Activated CD8-positive, alpha-beta T cell treated with anti-CD3 and anti-CD28 coated beads, Interleukin-2, amount 10 ng/mL, durations not matched to agents 7 days and 5 days (primary cell): ENCODE measurements at places on chromosomes 1 and 21.
A peak's percentile ranks its signal among the peaks of the same experiment; 100 is the strongest.

DNA sequence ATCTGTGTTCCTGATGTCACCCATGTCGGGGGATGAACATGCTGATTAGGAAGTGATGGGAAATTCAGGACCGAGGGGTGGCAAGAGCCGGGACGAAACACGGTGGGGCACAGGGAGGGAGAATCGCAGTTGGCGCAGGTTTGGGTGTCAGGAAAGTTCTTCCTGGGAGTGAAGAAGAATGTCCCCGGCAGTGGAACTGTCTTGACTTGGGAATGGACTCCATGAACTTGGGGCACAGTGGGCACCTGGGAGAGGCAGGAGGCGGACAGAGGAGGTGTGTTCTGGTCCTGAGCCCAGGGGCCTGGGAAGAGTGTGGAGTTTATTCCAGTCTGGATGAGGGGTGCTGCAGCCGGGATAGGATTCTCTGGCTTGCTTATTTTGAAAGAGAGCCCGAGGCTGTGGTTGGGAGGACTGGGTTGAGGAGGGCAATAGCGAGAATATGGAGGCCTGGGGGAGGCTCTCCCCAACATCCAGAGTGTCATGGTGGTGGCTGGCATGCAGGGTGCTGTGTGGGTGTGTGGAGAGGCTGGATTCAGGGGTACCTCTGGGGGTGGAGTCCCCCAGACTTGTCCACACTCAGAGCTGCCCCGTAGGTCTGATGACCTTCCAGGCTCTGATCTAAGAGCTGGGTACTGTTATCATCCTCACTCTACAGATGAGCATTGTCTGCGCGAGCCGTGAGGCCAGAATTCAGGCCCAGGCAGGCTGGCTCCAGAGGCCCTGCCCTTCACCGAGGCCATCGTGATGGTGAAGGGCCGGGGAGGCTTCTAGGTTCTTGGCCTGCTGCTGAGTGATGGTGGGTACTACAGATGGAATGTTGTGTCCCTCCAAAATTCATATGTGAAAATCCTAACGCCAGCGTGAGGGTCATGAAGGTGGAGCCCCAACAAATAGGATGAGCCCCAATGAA lies 274.5 kb upstream of the C1orf174 start:
- no peak for DNase-seq

DNA sequence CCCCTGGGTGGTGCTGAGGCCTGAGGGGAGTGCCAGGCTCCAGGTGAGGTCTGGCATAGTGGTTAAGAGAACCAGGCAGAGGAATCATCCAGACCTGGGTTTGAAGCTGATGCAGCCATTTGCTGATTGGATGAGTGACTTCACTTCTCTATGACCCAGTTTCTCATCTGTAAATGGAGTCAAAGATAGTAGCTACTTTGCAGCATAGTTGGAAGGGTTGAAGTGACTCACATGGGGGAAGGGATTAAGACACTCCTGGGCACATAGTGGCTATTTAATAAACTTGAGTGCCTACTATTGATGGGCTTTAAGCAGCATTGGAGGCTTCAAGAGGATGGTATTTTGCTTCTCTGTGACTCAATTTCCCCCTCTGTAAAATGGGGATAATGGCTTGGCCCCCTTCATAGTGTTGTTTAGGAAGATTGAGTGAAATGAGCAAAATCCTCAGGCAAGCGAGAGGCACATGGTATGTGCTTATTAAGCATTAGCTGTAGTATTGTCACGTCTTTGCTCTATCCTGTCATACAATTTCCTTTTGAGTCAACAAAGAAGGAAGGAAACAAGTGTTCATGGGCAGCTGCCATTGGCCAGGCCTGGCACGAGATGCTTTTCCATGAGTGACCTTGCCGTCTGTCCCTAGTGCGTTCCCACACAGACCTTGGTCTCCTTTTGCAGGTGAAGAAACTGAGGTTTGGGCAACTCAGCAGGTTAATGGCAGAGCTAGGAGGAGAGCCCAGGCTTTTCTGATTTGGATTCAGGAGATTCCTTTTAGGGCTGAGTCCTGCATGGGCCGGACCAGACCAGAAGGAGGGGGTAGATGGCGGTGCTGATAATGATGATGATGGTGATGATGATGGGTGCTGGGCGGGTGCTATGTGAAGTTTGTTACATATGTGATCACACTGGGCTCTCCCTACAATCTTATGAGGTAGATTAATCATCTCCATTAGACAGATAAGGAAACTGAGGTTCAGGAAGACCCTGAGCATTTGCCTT lies 131.1 kb upstream of the WNT4 start:
- no peak for DNase-seq

GRCh38 chr1:208527156-208527555 lies 283.0 kb upstream of the PLXNA2 start:
- DNase-seq: no peak

DNA sequence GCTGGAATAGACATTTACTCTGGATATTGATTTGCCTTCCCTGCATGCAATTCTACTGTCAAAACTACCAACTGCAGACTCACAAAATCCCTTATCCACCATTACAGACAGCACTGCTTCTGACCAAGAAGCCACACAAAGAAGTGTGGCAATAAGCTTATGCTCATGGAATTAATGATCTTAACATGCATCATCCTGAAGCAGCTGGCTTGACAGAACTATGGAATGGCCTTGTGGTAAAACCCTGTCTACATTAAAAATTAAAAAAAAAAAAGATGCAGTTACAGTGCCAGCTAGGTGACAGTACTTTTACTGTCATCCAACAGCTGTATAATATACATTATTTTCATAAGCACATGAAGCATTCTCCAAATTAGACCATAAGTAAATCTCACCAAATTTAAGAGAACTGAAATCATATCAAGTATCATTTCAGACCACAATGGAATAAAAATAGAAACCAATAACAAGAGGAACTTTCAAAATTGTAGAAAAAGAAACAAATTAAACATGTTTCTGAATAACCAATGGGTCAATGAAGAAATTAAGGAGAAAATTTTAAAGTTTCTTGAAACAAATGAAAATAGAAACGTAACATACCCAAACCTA lies 70.7 kb downstream of the SCMH1 start:
- DNase-seq: no peak

- DNase-seq: no peak
Observed at GRCh38 chr21:45316871-45317397, 29.2 kb upstream of the POFUT2 start.

DNA sequence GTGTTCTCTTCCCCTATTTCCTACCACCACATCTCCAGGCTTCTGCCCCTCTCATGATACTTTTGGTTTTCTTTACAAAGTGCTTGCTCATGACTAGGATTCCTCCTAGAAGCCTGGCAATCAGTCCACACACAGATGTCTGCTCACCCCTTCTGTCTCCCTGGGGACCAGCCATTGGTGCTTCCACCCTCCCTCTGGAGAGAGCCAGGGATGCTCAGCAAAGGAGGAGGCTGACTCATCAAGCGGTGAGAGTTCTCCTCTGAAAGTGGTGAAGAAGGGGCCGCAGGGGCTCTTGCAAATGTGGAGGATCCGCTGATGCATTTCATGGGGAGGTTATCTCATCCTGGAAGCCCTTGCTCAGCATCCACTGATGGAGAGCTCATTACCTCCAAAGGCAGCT lies 14.5 kb downstream of the NT5C1A start:
- no peak for DNase-seq

DNA sequence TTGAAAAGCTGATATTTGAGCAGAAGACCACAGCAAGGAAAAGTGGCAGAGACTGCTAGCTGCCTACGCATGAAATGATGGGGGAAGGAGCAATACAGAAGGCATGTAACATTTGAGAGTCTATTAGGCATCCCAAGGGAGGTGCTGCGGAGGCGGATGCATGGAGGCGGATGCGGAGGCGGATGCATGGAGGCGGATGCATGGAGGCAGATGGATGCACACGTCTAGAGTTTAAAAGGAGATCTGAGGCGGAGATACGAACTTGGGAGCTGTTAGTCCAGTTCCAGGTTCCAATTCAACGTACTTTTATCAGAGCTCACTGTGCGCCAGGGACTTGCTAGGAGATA lies 744 bp upstream of the DDX20 start:
- DNase-seq: peak; percentile 58

- DNase-seq: no peak
Observed at GRCh38 chr1:60655679-60656355, 426.5 kb upstream of the NFIA start.

- no peak for DNase-seq
Observed at GRCh38 chr1:1117469-1117831, 1.6 kb upstream of the C1orf159 start.

GRCh38 chr1:88779880-88780279 lies 95.8 kb downstream of the PKN2 start:
- DNase-seq: no peak

- no peak for DNase-seq
Observed at GRCh38 chr1:201059401-201059800, 35.9 kb upstream of the KIF21B start.

GRCh38 chr1:231157311-231157710 lies 4.5 kb upstream of the TRIM67 start:
- no peak for DNase-seq

DNA sequence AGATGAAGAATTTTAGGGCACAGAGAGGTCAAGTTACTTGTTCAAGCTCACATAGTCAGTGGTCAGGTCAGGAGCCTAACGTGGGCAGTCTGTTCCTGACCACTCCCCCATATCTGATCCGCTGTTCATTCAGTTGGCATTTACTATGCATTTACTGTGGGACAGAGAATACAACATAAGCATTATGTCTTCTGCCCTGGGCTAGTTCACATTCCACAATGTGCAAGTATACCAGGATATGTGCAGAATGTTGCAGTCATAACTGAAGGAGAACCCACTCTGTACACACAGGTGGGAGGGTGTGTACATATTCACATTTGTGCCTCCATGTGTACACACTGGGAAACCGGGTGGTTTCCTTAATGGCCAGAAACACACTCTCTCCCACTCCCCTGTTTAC lies 309.6 kb downstream of the PRDM2 start:
- no peak for DNase-seq

DNA sequence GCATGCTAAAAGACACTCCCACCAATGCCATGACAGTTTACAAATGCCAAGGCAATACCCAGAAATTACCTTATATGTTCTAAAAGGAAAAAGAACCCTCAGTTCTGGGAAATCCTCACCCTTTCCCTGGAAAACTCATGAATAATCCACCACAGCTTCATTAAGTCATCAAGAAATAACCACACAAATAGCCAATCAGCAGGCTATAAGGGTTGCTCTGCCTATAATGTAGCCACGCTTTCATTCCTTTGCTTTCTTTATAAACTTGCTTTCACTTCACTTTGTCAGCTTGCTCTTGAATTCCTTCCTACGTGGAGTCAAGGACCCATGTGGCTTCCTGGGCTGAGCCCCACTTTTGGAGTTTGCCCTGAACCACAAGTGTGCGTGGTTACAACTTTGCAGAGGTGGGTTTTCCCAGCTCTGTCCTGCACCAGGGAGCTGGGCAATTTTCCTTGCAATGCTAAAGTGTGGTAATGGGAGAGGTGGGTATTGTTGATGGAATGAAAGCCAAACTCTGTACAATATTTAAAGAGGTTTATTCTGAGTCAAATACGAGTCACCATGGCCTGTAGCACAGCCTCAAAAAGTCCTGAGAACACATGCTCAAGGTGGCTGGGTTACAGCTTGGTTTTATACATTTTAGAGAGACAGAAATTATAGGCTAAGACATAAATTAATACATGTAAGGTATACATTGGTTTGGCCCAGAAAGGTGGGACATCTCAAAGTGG lies 42.2 kb upstream of the COG2 start:
- DNase-seq: no peak

GRCh38 chr1:35030756-35031446 lies 844 bp downstream of the ZMYM6 start:
- DNase-seq: peak; percentile 53

GRCh38 chr1:6007318-6008083 lies 15.3 kb upstream of the NPHP4 start:
- DNase-seq: no peak

DNA sequence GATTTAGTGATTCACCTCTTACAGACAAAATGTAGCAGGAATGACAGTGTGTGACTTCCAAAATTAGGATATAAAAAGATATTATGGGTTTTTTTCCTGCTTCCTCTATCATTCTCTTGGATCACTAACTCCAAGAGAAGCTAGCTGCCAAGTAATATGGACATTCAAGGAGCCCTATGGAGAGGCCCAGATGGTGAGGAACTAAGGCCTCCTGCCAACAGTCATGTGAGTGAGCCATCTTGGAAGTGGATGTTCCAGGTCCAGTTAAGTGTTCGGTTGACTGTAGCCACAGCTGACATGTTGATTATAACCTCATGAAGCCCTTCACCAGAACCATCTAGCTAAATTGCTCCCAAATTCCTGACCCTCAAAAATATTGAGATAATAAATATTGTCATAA lies 38.8 kb downstream of the CD160 start:
- DNase-seq: no peak

DNA sequence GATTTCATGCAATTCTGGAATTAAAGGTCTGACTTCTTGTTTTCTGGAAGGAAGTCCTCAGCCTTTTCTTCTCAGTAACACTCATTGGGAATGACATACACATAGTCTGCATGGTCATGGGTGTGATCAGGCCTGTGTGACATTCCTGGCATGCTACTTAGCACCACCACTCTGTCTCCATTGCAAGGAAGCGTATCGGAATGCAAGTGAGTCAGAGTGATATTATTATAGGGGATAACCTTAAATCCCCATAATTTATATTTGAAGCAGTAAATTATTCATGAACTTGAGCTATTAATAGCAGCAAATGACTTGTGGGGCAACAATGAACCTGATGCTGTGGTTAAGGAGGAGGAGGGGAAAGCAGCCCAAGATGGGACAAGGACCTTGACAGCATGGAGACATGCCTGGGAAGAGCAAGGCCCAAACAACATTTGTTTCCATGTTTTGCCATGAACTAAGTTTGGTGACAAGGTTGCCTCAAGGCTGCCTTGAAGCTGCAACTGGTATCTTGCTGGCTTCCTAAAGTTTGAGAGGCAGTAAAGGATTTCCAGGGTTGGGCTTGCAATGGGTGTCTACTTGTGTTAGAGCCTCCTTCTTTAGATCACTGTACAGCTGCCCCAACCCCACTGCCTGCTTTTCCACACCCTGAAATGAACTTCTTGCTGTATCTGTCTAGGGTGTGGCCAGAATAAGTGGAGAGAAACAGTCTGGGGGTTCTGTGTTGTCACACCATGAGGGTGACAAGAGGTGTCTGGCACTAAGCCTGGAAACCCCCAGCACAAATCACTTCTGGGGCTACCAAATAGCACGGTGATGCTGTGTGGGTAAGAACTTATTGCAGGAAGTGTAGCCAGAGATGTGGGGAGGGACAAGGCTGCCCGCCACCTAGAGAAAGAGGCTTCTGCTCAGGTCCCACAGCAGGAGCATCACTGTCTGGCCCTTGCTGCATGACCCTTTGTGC lies 4.6 kb downstream of the MAB21L3 start:
- DNase-seq: no peak

DNA sequence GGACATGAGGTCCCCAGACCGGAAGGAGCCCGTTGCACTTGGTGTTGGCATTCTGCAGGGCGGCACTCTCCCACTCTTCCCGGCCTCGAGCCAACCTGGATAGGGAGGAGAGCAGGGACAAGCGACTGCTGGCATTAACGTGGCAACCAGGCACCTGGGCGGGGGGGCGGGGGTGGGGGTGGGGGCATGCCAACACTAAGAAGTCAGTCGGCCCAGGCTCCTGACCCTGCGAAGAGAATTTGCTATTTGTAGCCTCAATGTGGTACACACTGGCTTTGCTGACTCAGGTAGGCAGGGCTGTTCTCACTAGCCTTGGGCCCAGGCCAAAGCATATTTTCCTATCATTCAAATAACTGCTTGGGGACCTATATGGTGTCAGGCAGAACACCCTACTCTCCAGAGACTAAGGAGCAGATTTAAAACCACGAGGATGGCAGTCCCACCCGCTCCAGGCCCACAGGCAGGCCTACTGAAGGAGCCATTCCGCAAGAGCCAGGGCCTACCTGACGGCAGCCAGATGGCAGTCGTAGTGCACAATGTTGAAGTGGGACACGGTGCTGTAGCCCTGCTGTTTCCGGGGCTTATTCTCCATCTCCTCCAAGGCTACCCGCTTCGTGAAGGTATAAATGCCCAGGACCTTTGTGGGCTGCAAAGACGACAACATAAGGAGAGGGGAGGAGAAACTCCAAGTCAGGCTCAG lies 123.7 kb downstream of the UBR4 start:
- no peak for DNase-seq
